ENCODE measurements at places on chromosomes 3 and 15.
A peak's percentile ranks its signal among the peaks of the same experiment; 100 is the strongest.

- DNase-seq, result no peak
Observed at GRCh38 chr3:172036541-172037215, 2.7 kb upstream of the FNDC3B start.

GRCh38 chr3:37531066-37531720 lies 330.5 kb upstream of the CTDSPL start:
- no peak for DNase-seq

DNA sequence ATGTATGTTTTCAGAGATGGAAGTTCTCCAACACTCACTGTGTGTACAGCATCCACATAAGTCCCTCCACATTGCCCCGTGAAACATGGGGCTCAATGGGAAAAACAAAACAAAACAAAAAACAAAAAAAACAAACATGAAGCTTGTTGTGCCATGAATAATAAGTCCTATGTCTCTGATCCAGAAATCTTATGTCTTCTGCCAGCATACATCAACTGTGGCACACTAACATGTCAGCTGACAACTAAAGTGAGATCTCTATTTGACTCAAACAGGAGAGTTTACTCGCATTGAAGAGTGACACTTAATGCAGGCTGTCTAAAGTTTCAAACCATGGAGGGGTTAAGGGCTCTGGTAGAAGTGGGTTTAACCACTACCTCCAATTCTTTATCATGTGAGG lies 180.2 kb upstream of the ROBO1 start:
- no peak for DNase-seq

DNA sequence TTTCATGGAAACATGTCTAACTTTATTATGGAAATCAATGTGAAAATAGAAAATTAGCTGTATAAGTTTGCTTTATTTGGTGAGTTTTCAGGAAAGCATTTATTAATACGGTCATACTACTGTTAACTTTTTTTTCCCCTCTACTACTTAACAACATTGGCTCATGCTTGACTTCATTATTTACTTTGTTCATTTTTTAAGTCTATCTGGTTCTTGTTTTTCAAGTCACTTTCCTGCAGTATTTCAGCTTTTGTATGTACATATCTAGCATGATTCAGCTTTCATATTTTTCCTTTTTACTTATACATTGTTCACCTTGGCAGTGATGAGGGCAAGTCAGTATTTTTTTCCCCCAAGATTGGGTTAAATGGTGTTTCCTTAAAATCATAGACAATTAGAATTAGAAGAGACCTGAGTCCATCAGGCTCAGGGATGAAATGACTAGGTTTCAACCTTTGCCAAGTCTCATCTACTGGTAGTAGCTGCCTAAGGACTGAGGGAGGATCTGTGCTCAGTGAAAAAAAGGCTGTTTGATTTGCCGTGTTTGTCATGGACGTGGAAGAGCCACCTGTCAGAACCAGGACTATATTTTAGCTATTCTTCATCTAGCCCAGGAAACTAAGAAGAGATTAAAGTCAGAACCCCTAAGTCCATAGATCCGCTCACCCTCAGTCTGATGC lies 15.4 kb downstream of the TMOD3 start:
- no peak for DNase-seq

- DNase-seq, result peak; percentile 85
Observed at GRCh38 chr15:90869601-90870353, 1.4 kb downstream of the FURIN start.
